Fibroblast of villous mesenchyme (primary cell): ENCODE measurements at places on chromosomes 3 and 15. TPM values are rescaled to one million over a fixed set of nuclear protein-coding genes. Genes with fewer than 3 reads are reported as not detected.

DNA sequence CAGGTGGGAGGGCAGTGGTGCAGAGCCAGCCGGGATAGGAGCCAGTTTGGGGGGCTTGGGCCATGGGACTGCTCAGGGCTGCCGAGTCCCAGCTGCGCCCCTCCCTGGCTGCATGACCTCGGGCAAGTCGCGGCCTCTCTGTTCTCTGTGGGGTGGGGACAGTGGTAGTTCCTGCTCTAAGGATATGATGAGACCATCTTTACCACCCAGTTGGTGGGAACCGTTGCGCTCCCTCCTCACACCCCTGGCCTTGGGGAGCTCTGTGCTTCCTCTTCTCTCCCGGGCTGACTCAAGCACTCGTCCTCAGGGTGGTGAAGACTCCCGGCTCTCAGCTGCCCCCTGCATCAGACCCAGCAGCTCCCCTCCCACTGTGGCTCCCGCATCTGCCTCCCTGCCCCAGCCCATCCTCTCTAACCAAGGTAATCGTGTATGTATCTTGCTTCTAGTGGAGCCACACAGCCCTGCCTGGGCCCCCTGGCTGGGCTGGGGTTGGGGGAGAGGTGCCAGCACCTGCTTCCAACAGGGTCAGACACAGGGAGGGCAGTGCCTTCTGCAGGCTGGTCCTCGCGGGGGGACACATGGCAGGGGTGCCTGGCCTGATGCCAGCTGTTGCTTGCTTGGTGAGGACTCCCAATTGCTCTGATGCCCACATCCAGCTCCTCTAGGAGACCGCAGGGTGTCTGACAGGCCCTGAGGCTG, 15.1 kb upstream of the STAB1 start:
- no peak for DNase-seq

PIF1 gene
- total RNA-seq = 9.7 and 11.2 TPM in 2 replicates

CHMP2B gene
- total RNA-seq = 39.0 and 51.4 TPM in 2 replicates

DNA sequence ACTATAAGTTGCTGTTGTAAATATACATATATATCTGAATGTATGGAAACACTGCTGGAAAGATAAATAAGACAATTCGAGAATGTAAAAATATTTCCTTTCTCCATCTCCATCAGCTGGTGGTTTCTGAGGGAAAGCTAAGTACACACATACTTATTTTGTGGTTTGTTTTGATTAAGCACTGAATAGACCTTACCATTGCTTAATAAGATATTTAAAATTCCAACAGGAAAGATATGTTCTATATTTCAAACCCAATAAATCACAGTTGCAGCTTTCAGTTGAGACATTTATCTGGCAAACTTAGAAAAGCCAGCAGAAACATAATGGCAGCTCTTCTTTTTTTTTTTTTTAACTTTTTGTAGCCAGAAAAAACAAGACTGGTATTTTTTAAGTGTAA, 160.4 kb downstream of the VGLL3 start:
- DNase-seq = peak; percentile 49

DNA sequence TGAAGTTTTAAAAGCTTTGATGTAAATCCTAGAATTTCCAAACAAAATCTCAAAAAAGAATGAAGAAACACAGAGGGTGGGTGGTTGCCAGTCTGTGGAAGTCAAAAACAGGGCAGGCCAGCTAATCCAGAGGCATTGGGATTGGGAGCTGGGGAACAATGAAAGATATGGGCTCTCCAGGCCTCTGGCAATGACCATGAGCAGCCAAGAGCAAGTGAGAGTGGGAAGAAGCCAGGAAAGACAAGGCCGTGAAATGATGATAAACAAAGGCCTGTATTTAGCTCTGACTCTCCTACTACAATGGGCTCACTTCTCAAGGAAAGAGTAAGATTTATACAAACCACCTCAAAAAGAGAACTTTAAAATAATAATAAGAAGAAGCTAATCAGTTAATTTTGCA, 248.5 kb downstream of the ZMAT3 start:
- no peak for DNase-seq

CNTN4 gene
- total RNA-seq = 6.9 and 9.0 TPM in 2 replicates

UCN2 gene
- total RNA-seq = 6.0 and 11.9 TPM in 2 replicates

DNA sequence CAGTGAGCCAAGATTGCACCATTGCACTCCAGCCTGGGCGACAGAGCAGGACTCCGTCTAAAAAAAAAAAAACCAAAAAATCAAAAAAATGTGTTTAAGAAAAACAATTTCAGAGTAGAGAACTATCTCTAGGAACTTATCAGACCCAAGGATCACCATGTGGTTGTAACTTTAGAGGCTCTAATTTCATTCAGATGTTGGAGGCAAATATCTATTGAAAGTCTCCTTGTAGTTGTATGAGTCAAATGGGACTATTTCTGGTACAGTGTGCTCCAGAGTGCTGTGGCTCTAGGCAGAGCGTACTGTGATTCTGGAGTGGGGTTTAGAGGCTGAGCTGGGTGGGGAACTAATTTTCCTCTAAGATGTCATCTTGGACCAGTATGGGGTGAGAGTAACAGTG, 398.7 kb downstream of the SHQ1 start:
- DNase-seq = peak; percentile 53

- no peak for DNase-seq
These were observed 2.9 kb downstream of the SOX14 start for GRCh38 chr3:137766876-137767537.

DNA sequence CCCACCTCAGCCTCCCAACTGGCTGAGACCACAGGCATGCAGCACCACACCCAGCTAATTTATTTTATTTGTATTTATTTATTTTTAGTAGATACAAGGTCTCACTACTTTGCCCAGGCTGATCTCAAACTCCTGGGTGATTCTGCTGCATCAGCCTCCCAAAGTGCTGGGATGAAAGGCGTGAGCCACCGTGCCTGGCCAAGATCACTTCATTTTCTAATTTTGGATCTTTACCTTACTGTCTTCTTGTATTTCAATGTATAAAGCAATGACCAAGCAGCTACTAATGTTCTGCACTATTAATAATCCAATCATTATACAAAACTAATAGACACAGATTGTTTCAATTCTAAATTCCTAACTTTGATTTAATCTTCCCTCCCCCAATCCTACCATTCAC, 56.2 kb downstream of the LRRFIP2 start:
- DNase-seq = no peak

DNA sequence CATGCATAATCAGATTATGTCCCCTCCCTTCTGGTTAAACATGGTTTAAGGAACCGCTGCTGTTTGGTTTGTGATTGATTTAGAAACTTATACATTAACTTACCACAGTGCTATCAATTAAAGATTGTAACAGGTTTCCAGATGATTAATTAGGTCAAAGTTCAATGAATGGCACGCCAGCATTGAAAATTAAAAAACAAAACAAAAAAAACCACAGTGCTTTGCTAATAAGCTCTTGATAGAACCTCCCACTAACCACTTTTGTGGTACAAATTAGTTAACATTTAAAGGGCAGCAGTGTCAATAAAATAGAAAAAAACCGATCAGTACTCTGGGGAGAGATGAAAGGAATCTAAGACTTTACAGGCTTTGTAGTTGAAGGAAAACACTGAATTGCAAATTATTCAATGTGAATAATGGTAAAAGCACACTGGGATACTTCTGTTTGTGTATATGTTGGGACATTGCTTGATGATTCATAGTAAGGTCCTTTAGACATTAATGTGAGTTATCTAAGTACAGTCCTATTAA, 7.6 kb upstream of the C3orf38 start:
- peak; percentile 66 for DNase-seq

DNA sequence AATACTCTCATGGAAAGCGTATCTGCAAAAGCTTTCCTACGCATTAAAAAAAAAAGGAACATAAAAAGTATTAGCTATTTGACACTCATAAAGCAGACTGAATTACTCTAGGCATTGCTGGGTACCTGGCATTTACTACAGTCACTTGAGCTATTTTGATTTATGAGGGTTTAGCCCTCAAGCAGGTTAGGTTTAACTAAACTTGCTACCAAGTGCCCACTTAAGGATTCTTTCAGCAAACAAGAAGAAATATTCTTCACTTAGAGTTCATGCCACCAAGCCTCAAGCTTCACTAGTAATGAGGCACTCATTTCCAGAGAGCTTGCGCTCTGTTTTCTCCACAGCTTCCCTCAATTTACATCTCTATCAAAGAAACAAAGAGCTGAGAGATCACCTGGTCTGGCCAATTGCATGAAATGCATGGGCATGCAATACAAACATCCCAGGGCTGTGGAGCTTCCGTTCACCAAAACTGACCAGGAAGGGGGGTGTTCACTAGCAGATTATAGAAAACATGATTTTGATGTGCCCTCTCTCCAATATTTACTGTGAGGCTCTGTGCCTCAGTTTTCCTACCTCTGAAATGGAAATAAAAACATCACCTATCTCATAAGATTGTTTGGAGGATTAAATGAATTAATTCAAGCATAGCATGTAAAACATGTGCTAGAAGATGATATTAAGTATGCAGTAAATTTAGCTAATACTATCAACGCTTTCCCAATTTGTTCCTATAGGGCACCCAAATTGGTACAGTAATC, 217.3 kb downstream of the RORA start:
- DNase-seq = no peak

HTR3E gene
- not detected in 2 replicates for total RNA-seq

- DNase-seq = no peak
These were observed 264.4 kb downstream of the MECOM start for GRCh38 chr3:169399068-169399467.

DNA sequence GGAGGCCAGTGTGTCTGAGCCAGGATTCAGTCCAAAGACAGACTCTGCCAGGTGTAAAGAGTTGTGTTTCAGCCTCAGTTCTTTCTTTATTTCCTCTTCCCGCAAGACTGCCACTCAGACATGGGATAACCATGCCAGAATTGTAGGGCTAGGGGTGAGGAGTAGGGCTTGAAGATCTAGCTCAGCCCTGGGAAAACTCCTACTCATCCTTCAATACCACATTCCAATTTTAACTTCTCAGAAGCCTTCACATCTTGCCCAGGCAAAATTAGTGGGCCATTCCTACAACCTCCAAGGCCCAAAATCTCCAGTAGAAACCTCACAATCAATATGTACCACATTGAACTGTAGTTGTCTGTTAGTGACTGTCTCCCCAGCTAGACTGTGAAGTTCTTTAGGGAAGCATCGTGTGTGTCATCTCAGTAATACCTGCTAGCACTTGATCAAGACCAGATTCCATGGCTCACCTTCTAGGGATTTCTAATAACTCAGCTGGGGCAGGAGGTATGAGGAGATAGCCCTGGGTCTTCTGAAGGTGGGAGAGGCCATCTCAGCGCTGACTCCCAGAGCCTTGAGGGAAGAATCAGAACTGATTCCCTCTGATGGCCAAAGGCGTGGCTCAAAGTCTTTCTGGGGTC, 19.7 kb downstream of the HRH1 start:
- no peak for DNase-seq

- DNase-seq = no peak
These were observed 277.1 kb downstream of the MAGI1 start for GRCh38 chr3:65761446-65762234.

APBA2 gene
- total RNA-seq = 4.7 and 10.0 TPM in 2 replicates

DNA sequence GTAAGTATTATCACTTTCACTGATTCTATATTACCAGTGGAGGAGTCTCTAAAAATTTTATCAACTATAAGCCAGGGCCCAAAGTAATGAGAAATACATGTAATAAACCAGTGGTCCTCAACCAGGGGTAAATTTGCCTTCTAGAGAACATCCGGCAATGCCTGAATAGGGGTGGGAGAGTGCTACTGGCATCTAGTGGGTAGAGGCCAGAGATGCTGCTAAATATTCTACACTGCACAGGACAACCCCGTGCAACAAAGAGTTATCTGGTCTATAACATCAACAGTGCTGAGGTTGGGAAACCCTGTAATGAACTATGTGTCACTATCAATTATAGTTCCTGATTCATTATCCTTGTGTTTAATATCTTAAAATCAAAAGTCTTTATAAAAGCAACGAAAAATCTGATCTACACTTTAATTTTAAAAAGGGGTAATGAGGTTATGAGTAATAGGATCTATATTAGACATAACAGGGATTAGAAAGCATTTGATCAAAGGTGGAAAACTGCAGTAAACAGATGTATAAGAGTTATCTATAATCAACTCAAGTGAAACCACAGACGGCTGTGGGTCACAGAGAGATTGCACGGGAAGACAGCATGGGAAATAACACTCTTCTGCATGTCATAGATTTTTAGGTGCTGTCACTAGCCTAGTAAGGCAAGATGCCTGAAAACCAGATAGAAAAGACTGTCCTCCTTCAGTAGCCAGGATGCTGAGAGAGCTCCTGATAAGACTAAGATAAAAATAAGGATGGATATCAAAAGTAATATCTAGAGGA, 2.0 kb downstream of the LYSMD2 start:
- DNase-seq = no peak

ARNT2 gene
- 20.0 and 20.7 TPM in 2 replicates for total RNA-seq

DNA sequence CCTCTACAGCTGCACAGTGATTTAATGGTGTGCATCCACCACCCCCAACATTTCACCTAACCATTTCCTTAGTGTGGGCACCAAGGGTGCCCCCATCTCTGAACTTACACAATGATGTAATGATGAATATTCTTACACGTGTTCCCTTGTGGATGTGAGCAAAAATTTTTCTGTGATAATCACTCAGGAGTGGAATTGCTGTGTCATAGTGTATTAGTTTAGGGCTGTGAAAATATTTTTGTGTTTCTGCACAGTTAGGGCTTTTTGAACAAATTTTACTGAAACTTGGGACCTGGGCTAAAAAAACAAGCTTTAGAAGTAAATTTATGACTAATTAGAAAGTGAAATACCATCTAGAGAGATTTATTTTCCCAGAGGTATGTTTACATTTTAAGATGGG, 134.5 kb upstream of the CCNL1 start:
- DNase-seq = no peak

INSYN1 gene
- total RNA-seq = under 0.01 and 0.64 TPM in 2 replicates

DNA sequence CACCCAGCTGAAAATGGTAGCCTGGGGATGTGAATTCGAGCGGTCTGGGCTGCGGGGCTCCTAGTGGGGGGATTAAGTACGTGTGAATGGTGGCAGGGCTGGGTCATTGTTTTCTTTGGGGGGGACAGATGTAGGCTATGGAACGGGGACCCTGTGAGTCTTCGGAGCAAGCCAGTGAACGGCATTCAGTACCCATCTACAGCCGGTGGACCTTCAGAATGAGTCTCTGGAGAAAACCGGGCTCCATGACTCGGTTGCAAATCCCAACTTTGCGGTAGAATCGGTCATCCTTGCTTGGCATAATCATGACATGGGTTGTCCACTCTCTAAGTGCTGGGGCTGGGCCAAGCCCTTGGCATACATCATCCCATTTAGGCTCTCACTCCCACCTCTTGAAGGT, 7.2 kb upstream of the EOMES start:
- DNase-seq = no peak

TMEM108 gene
- total RNA-seq = under 0.01 and 0.32 TPM in 2 replicates

ASB14 gene
- not detected in 2 replicates for total RNA-seq

PPP2R3A gene
- 23.2 and 25.9 TPM in 2 replicates for total RNA-seq

GRCh38 chr15:100438570-100438969, 90.2 kb downstream of the CERS3 start:
- peak; percentile 6 for DNase-seq

EPHB3 gene
- 2.2 and 3.5 TPM in 2 replicates for total RNA-seq
